Motor neuron (in vitro differentiated cells): ENCODE measurements at places on chromosomes 12 and 14. TPM values are rescaled to one million over a fixed set of nuclear protein-coding genes. Genes with fewer than 3 reads are reported as not detected.

Gene KLRK1
- total RNA-seq = 1.6 and 1.9 TPM in 2 replicates

Gene GLIPR1L1
- total RNA-seq = not detected in 2 replicates

Gene SLCO1B1
- not detected in 2 replicates for total RNA-seq

Gene WSCD2
- total RNA-seq = 1.8 TPM in 1 of 2 replicates, not detected in the other

Gene ABCC9
- 0.21 and 0.37 TPM in 2 replicates for total RNA-seq

Gene UNC119B
- total RNA-seq = 17.7 and 18.7 TPM in 2 replicates

Gene TC2N
- total RNA-seq = 2.7 and 7.8 TPM in 2 replicates

Gene TSPAN8
- total RNA-seq = not detected in 2 replicates

Gene MSI1
- 26.1 and 30.2 TPM in 2 replicates for total RNA-seq

DNA sequence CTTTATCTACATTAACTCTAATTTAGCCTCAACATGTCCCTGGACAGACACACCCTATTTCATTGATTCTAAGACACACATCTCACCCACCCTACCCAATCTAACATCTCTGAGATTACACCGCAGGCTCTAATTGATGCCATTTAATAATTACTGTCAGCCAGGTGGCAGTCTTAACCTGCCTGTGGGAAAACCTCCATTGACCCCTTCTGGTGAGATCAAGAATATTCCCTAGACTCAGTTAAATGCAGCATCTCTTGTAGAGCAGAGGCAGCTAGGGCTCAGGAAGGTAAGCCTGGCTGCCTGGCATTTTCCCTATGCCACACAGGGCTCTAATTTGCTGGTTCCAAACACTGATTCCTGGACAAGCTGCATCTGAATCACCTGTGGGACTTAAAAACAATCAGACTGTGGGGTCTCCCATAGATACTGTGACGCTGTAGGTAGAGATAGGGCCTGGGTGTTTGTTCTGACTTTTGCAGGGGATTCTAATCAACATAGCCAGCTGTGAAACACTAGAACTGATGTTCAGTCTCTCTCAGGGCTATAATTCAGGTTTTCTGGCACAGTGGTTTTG lies 14.3 kb downstream of the MCRS1 start:
- peak; percentile 54 for ATAC-seq

GRCh38 chr12:22798116-22798515 lies 173.1 kb downstream of the ETNK1 start:
- ATAC-seq = no peak

DNA sequence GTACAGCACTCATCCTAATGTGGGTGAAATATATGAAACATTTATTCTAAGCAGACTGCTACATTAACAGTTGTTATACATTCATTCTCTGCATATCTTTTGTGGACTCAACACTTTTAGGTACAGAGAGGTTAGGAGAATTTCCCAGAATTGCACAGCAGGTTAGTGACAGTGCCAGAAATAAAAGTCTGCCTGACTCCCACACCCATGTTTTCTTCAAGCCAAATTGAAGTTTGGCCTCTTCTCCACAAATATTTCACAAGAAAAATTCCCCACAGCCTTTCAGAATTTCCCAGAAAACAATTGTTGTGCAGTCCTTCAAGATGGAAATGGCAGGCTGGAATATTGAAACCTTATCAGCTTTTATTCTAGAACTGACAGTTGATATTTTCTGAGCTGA lies 464.8 kb downstream of the RAD51B start:
- ATAC-seq = no peak

- no peak for ATAC-seq
These were observed 24.3 kb downstream of the ANAPC7 start for GRCh38 chr12:110379197-110379596.

GRCh38 chr14:94769391-94770250 lies at the start of gene GSC:
Gene GSC (minus strand): TSS chr14:94770113. CDS start chr14:94770015, 98 bp downstream.
- ATAC-seq = peak; percentile 81

DNA sequence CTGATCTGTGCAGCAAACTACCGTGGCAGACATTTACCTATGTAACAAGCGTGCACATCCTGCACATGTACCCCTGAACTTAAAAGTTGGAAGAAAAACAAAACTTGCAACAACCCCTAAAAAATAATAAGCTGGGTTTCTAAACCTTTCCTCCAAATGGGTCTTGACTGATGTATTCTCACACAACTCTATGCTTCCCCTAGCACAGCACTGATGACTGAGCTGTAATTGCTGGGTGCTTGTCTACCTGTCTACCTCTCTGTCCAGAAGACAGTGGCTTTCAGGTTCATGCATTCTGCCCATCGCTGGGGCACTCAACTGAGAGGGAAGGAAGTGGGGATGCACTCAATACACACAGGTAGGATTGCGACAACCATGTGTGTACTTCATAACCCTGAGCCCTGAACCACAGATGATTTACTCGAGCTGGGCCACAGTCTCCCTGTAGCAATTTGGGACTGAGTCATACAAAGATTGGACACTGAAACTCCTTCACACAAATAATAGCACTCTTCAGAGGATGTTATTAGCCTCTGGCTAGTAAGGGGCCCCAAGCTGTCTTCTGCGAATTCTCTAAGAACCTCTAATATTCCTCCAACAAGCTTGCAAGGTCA lies 44.8 kb upstream of the TMPO start:
- ATAC-seq = no peak

- ATAC-seq = no peak
These were observed 633.5 kb downstream of the RERGL start for GRCh38 chr12:17456486-17456885.

- no peak for ATAC-seq
These were observed 26.9 kb downstream of the BCL11B start for GRCh38 chr14:99244941-99245563.

DNA sequence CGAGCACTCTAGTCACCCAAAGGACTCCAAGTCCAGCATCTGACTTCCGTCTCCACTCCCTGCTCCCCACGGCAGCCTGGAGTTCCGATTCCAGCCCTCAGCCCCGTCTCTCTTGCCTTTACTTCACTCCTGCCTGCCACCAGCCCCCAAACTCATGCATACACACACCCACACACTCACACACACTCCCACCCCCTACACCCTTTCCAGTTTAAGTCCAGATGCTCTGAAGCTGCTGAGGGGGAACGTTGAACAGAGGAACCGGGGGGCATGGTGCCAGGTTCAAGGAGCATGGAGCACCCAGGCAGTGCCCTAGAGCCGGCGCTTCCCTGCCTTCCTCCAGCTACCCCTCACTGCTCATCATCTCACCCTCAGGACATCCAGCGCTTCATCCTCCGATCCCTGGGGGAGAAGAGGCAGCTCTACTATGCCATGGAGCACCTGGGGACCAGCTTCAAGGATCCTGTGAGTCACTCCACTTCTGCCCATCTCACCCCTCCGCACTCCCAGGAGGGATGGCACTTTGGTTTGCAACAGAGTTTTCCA lies 3.3 kb downstream of the P3H3 start:
- ATAC-seq = no peak

DNA sequence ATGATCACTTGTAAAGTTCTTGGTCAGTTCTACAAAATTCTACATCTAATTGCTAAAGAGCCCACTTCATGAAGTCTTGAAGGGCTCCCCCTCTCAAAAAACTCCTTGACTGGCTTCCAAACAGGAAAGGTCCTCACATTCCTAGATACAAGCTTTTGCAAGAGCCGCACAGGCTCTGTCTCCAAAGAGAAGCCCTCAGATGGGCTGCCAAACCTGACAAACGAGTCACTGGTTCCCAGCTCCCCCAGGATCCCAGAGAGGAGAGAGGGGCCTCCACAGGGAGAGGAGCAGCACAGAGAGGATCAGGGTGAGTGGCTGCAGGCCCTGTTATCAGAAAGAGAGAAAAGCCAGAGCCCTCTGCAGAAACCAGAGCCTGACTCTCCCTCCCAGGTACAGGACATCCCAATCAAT lies 5.8 kb downstream of the NID2 start:
- no peak for ATAC-seq

GRCh38 chr14:60720962-60721325 lies 3.2 kb downstream of the SIX4 start:
- ATAC-seq = no peak

DNA sequence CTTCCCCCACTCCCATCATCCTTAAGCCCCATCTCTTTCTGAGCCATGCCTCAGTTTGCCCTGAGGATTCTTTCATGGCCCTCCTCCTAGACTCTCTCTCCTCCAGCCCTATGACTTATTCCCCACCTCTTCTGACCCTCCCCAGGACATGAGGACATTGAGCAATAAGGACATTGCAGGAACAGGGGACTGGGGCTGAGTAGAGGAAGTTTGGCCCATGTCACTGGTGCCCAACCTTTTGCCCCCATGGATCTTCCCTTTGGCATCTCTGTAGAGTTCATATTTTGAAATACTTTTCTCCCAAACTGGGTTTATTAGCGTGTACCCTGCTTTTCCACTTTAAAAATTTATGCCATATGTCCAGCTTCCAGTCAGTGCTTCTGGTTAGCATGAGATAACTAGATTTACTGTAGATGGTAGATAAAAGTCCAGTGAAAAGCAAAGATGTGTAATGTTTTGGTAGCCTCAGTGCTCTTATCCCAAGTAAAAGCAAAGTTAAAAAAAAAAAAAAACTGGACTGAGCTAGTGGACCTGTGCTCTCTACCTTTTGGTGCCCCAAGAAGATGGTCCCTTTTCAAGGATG lies 6.1 kb upstream of the LRP1-AS start:
- ATAC-seq = no peak

DNA sequence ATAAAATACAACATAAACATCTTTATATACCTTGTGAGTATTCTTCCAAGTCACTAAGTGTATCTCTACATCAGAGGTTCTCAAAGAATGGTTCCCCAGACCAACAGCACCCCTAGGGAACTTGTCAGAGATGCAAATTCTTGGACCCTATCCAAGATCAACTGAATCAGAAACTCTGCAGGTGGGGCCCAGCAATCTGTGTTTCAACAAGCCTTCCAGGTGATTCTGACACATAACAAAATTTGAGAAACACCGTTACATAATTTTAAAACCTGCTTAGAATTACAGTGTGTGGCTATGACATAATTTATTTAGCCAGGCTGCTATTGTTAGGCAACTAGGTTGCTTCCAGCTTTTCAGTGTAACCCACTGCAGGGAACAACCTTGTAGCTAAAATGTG lies 49.8 kb downstream of the NTN4 start:
- ATAC-seq = no peak

DNA sequence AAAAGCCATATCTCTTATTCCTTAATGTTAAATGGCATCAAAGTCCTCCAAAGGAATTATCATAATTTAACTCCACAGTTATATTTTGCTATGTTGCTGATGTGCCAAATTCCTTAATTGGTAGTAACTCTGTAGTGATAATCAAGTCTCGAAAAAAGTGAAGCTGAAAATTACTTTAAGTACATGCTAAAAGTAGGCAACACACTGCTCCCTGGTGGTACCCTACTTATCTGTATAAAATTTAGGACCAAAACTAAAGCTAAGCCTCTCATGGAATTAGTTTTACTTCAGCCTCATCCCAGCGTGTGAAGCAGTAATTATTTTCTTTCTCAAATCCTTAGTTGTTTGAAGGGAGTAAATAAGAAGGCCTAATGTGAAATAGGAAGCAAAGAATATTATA lies 132.8 kb downstream of the TTLL5 start:
- no peak for ATAC-seq

DNA sequence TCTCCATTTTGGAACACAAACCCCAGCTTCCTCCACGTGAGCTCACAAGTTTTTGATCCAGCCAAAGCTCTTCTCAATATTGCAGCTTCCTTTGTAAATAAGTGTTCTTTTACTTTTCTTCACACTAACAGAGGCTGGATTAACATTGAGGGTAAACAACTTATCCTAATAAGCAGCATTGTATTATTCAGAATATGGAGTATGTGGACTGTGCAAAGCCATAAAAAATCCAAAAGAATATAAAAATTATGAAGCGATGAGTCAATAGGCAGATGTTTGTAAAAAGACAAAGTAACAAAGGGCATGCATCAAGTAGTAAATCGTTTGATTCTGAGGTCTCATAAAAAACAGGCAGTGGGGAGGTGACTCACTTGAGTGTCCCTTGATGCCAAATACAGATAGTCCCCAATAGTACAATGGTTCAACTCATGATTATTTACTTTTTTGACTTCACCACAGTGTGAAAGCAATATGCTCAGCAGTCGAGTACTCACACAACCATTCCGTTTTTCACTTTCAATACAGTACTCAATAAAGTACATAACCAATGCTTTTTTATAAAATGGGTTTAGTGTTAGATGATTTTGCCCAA lies 23.1 kb upstream of the KCNK10 start:
- no peak for ATAC-seq
